ENCODE measurements at places on chromosomes 11 and 22. TPM values are rescaled to one million over a fixed set of nuclear protein-coding genes. Genes with fewer than 3 reads are reported as not detected.

Gene PTPN5
- total RNA-seq, result not detected

Gene TMEM121B
- under 0.01 TPM for total RNA-seq

Gene MUC6
- not detected for total RNA-seq

Gene MS4A12
- total RNA-seq, result not detected

Gene STARD10
- 39.6 TPM for total RNA-seq
